Activated CD8-positive, alpha-beta memory T cell treated with anti-CD3 and anti-CD28 coated beads, Interleukin-2, amount 10 ng/mL, durations not matched to agents 7 days and 5 days (primary cell): ENCODE measurements at places on chromosomes 11 and 22. TPM values are rescaled to one million over a fixed set of nuclear protein-coding genes. Genes with fewer than 3 reads are reported as not detected.

DNA sequence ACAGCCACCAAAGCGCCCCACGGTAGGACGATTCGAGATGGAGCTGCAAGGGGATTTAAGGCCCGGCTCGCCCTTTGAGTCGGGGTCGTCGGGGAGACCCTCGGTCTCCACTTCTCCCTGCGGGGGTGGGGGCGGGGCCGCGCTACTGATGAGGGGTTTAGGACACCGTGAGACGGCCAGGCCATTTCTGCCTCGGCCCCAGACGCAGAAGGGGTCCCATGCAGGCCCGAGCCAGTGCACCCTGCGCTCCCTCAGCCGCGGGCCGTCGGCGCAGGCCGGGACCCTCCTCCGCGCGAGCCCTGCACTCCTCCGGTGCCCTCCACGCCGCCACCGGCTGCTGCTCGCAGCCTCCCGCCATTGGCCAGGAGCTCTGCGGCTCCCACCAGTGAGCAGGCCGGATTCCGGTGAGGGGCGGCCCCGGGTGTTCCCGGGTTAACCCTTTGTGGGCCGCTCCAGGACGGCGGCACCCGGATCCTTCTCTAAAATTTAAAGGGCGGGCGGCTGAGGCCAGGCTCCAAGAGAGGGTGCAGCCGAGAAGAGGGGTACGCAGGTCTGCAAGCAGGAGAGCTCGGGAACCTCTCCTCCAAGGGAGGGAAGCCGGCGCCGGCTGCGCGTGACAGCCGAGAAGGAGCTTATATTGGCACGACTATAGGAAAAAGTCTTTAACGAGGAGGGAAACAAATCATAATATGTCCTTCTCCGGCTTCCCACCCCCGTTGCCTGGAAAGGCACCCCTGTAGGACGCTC, 18.0 kb downstream of the CREB3L1 start:
- peak overlapping the region; percentile 51 for H3K4me3 ChIP-seq
- H3K4me1 ChIP-seq: peaks cover 21% of the 10 kb centered on the region
- no peak overlapping the region for H3K27ac ChIP-seq
- DNase-seq: peak; percentile 74
- H3K36me3 ChIP-seq: no peaks in the 10 kb centered on the region
- H3K27me3 ChIP-seq: peaks cover 40% of the 10 kb centered on the region

The CASP1 gene
- total RNA-seq: 109 TPM

- DNase-seq: no peak
- H3K4me3 ChIP-seq: no peak overlapping the region
- no peaks in the 10 kb centered on the region for H3K4me1 ChIP-seq
- H3K36me3 ChIP-seq: no peaks in the 10 kb centered on the region
- H3K27me3 ChIP-seq: no peaks in the 10 kb centered on the region
These were observed 67.5 kb downstream of the LHFPL7 start for GRCh38 chr22:24878969-24879368.

The MS4A15 gene
- total RNA-seq: not detected

The BMAL1 gene
- total RNA-seq: 81.8 TPM

DNA sequence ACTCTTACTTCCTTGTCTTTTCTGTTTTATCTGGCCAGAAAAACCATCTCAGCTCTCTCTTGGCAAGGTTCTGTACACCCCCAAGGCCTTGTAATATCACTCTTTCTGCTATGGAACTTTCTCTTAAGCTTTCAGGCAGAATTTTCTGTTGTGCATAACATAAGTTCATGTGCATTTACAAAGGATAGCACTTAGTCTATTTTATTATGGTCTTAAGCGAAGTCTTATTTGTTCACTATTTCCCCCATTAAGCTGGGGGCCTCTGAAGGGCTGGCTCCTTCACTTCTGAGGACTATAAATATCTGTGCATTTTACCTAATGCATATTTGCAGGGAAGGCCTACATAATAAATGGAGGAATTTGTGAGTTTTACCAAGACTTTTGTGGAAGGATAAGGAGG, 1393.4 kb downstream of the FAM181B start:
- no peak for DNase-seq
- H3K36me3 ChIP-seq: no peaks in the 10 kb centered on the region
- no peaks in the 10 kb centered on the region for H3K4me1 ChIP-seq
- H3K27ac ChIP-seq: no peak overlapping the region

DNA sequence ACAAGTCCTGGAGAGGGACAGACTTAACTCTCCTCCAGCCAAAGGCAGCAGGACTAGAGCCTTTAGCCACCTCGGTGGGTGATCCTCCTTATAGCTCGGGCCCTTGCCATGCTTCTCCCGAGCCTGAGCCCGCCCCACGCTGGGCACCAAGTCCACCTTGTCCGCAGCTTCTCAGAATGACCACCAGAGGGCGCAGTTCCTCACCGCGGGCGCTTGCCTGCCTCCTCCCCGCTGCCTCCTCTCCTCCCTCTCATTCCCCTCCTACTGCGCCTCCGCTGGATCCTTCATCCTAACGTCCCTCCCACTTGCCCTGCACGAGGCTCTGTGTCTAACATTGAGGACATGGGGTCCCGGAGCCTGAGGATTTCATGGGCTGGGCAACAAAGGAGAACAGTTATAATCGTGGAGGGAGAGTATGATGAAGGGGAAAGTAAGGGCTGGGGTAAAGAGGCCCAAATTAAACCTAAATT, 11.3 kb upstream of the MOGAT2 start:
- H3K4me3 ChIP-seq: no peak overlapping the region
- no peak overlapping the region for H3K27ac ChIP-seq
- H3K36me3 ChIP-seq: no peaks in the 10 kb centered on the region
- H3K27me3 ChIP-seq: peaks cover 12% of the 10 kb centered on the region
- H3K4me1 ChIP-seq: peaks cover 15% of the 10 kb centered on the region

The DEUP1 gene
- not detected for total RNA-seq

The CCDC87 gene
- not detected for total RNA-seq

DNA sequence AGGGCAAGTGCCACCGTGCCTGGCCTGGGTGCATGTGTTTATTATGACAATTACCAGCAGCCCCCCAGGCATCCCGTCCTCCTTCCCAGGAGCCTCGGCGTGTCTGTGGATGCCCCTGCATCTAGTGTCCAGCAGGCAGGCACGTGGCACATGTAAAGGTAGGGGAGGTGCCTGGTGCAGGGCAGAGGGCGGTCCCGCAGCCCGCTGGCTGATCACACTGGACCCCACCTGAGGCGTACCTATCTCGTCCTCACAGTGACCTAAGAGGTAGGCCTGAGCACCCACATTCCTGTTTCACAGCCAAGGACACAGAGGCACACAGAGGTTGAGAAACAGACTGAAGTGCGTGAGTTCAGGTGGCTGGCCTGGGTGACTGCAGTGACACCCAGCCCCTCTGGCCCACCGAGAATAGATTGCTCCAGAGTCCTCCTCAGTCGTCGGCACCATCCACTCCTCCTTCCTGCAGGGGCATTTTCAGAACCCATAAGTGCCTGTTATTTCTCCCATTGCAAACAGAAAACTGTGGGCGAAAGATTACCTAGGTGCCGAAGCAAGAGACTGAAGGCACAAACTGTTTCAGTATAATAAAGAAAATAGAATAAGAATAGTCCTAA, 3.0 kb upstream of the PHRF1 start:
- H3K4me3 ChIP-seq: no peak overlapping the region
- peaks cover 26% of the 10 kb centered on the region for H3K4me1 ChIP-seq
- peaks cover 7% of the 10 kb centered on the region for H3K36me3 ChIP-seq
- peaks cover 21% of the 10 kb centered on the region for H3K27me3 ChIP-seq

The ACRV1 gene
- not detected for total RNA-seq

The FXYD6 gene
- total RNA-seq: 0.20 TPM

DNA sequence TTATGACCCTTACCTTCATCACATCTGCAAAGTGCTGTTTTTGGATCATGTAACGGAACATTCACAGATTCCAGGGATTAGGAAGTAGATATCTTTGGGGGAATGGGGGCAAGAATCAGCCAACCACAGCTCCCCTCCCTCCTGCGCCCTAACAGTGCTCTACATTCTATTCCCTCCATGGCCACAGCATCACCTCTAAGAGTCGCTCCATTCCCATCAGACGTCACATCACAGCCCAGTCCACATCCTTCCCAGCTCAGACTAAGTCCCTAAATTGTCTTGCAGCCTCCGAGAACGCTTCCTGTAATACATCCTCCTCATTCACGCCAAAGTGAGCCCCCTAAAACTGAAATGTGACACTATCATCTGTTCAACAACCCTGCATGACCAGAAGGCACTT, 5.9 kb downstream of the SCGB1D1 start:
- H3K4me1 ChIP-seq: no peaks in the 10 kb centered on the region
- H3K36me3 ChIP-seq: no peaks in the 10 kb centered on the region
- no peak overlapping the region for H3K4me3 ChIP-seq
- H3K27ac ChIP-seq: no peak overlapping the region
- H3K27me3 ChIP-seq: peaks cover 52% of the 10 kb centered on the region

DNA sequence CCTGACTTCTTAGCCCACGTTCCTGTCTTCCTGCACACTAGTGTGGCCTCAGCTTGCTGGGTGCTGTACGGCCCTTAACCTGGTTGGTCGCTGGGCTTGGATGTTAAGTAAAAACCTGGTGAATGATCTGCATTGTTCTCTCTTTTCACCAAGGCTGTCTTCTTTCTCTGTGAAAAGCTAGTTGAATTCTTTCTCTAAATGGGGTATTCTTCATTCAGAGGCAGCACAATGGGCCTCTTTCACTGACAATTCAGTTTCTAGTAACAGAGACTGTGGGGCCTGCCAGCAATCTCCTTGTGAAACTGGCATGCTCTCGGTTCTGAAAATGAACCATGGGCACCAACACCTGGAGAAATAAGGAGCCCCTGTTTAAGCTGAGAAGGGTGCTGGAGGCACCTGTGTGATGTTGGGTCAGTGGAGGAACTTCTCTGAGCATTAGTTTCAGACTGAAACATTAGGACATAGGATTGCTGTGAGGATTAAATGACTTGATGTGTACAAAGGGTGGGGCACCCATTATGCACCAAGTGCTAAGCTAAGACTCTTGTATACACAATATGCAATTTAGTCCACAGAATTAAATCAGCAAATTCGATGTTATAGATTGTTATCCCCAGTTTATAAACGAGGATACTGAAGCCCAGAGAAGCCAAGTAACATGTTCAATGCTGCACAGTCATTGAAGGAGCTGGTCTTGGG, 33.1 kb upstream of the ELF5 start:
- no peak overlapping the region for H3K4me3 ChIP-seq
- peaks cover 37% of the 10 kb centered on the region for H3K27me3 ChIP-seq
- no peaks in the 10 kb centered on the region for H3K4me1 ChIP-seq
- H3K36me3 ChIP-seq: no peaks in the 10 kb centered on the region
- DNase-seq: no peak
- H3K27ac ChIP-seq: no peak overlapping the region

The TMEM45B gene
- total RNA-seq: not detected

GRCh38 chr22:40654522-40655167, 18.1 kb upstream of the MRTFA start:
- no peaks in the 10 kb centered on the region for H3K27me3 ChIP-seq
- no peak overlapping the region for H3K27ac ChIP-seq
- H3K36me3 ChIP-seq: no peaks in the 10 kb centered on the region
- H3K4me1 ChIP-seq: peaks cover 15% of the 10 kb centered on the region
- no peak for DNase-seq
- H3K4me3 ChIP-seq: no peak overlapping the region

DNA sequence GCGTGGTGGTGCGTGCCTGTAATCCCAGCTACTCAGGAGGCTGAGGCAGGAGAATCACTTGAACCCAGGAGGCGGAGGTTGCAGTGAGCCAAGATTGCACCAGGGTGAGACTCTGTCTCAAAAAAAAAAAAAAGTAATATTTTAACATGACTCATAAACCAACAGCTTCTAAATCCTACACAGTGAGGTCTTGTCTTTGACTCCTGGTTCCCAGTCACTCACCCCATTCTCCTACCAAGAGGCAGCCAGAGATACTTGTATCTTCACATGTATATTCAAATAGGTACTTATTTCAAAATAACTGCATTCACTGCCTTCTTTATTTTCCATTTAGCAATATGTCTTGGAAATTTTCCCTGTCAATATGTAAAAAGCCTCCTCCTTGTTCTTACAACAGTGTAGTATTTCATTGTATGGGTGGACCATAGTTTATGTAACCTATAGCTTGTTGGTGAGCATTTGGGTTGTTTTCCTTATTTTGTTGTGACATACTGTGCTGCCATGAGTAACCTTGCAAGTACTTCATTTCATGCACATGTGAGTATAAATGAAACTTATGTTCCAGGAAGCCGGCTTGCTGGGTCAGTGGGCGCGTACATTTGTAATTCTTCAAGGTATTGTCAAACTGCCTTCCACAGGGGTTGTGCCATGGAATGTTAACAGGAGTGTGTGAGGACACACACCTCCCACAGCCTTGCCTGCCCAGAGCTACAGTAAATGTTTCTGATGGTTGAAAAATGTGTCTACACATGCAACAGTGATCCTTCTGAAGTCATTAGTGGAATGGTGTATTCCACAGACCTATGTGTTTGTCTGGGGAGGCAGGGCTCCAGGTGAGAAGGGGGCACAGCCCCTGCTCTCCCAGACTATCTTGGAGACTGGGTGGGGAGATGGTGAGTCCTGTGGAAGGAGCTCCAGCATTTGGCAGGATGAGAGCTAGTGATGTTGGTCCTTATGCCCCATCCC, 47.9 kb downstream of the OSBP2 start:
- peak; percentile 73 for DNase-seq
- H3K27me3 ChIP-seq: no peaks in the 10 kb centered on the region
- H3K4me3 ChIP-seq: peak overlapping the region; percentile 52
- H3K4me1 ChIP-seq: peaks cover 77% of the 10 kb centered on the region

- no peaks in the 10 kb centered on the region for H3K36me3 ChIP-seq
- H3K27ac ChIP-seq: no peak overlapping the region
- DNase-seq: no peak
- H3K27me3 ChIP-seq: peaks cover 12% of the 10 kb centered on the region
- H3K4me3 ChIP-seq: no peak overlapping the region
These were observed 26.9 kb upstream of the CBX7 start for GRCh38 chr22:39179401-39179827.

- no peak overlapping the region for H3K4me3 ChIP-seq
- DNase-seq: no peak
- peak overlapping the region; percentile 78 for H3K27ac ChIP-seq
- H3K36me3 ChIP-seq: peaks cover 17% of the 10 kb centered on the region
- peaks cover 86% of the 10 kb centered on the region for H3K4me1 ChIP-seq
These were observed 34.1 kb upstream of the TMPRSS4 start for GRCh38 chr11:118042796-118043195.

- peaks cover 13% of the 10 kb centered on the region for H3K36me3 ChIP-seq
- H3K27ac ChIP-seq: no peak overlapping the region
- no peak overlapping the region for H3K4me3 ChIP-seq
- no peaks in the 10 kb centered on the region for H3K27me3 ChIP-seq
- no peak for DNase-seq
These were observed 11.7 kb downstream of the CERK start for GRCh38 chr22:46726066-46726985.

The LAYN gene
- 5.6 TPM for total RNA-seq

GRCh38 chr11:7596975-7597391, 76.3 kb downstream of the CYB5R2 start:
- DNase-seq: no peak
- peaks cover 12% of the 10 kb centered on the region for H3K4me1 ChIP-seq
- H3K27ac ChIP-seq: no peak overlapping the region

GRCh38 chr11:12318791-12319438, 58.5 kb upstream of the PARVA start:
- H3K36me3 ChIP-seq: peaks cover 3% of the 10 kb centered on the region
- no peaks in the 10 kb centered on the region for H3K27me3 ChIP-seq
- H3K27ac ChIP-seq: no peak overlapping the region
- H3K4me3 ChIP-seq: no peak overlapping the region
- peaks cover 7% of the 10 kb centered on the region for H3K4me1 ChIP-seq

- DNase-seq: no peak
- peaks cover 5% of the 10 kb centered on the region for H3K27me3 ChIP-seq
- H3K27ac ChIP-seq: no peak overlapping the region
- no peaks in the 10 kb centered on the region for H3K4me1 ChIP-seq
- no peak overlapping the region for H3K4me3 ChIP-seq
- no peaks in the 10 kb centered on the region for H3K36me3 ChIP-seq
These were observed 98.2 kb downstream of the MSANTD4 start for GRCh38 chr11:105923807-105924206.

The RCOR2 gene
- total RNA-seq: 0.16 TPM

The OR56A3 gene
- total RNA-seq: not detected

The MIOX gene
- total RNA-seq: 0.23 TPM
